Cerebellar nuclear complex (tissue), 1 donor: ENCODE measurements at places on chromosomes 12 and 14.

DNA sequence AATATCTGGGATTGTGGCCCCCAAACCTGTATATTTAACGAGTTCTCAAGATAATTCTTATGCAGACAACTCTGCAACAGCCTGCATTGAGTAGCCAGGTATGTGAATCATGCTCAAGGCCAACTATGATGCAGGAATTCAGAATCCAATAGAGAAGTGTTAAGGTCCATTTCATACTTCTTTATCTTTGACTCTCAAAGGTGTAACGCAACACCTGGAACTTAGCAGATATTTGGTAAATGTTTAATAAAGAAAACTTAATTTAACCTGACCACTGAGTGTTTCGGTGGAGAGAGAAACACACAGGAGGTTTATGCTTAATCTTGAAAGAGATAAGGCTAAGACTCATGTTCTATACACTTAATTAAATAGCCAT is 156.5 kb upstream of the PLEKHG7 start:
- no peak for DNase-seq

- no peak for DNase-seq
Observed at GRCh38 chr12:68482660-68483059, 128.0 kb upstream of the RAP1B start.

- DNase-seq = no peak
Observed at GRCh38 chr14:94109915-94110250, 653 bp upstream of the IFI27 start.

- DNase-seq = no peak
Observed at GRCh38 chr12:6378709-6379472, 3.5 kb upstream of the SCNN1A start.

GRCh38 chr12:131176926-131177325 is 223.2 kb downstream of the ADGRD1 start:
- DNase-seq = no peak

- no peak for DNase-seq
Observed at GRCh38 chr12:27186022-27186839, 57.9 kb upstream of the STK38L start.
